ELR (cell line): ENCODE measurements at places on chromosomes 7 and 10.

DNA sequence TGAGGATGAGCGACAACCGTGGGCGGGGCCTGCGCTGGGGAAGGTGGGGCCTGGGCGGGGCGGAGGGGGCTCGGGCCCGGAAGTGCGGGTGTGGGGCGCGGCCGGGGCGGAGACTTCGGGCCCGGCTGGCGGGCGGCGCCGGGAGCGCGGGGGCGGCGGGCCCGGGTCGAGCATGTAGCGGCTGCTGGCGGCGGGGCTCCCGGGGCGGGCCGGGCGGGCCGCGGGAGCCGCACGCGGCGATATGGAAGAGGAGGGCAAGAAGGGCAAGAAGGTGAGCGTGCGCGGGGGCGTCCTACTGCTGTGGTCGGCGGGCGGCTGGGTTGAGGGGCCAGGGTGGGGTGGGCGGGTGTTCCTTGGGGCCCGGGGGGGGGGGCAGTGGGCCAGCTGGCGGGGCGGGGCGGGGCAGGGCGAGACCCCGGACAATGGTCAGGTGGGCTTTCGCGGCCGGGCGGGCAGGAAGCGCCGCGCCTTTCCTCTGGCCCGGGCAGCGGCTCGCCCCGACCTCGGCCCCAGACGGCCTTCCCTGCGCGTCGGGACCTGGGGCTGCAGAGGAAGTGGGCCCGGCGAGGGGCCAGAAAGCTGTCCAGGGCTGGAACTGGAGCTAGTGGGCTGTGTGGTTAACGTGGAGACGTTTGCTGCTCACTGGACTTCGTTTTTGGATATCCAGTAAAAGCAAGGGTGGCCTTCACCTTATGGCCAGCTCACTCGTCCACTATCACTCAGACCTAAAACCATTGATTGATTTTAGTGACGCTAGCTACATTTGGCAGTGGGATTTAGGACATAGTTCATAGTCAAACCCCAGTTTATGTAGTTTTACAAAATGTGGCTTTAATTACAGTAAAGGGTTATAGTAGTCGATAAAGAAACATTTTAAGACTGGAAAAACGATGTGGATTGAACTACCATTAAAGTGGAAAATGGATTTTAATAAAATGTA lies at the start of gene CCM2:
Gene CCM2, plus strand, starts transcription at position 109 of the 940 bp plus-strand sequence. Its CDS starts 133 bp downstream, at position 242.
- peak; percentile 75 for DNase-seq

DNA sequence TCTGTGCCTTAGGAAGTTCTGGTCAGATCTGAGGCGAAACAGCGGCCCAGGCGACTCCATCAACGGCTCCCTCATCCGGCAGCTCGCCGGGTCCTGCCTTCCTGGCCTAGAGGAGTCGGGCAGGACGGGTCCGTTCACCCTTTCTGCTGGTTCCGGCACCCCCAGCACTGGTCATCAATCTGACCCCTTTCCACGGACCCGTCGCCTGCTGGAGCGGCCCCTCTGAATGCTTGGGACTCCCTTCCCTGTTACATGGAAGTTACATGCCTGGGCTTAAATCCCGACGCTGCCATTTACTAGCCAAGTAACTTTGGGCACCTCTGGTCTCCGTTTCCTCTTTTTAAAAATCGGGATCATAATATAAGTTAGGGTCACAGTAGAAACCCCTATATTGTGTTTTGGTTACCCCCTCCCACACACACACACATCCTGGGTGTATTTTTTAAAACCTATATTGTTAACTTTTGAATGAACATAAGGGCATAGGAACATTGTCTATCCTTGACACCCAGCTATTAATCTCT lies 607 bp upstream of the GGCT start:
- no peak for DNase-seq

- no peak for DNase-seq
Observed at GRCh38 chr7:1815051-1815481, 145.0 kb downstream of the ELFN1 start.

DNA sequence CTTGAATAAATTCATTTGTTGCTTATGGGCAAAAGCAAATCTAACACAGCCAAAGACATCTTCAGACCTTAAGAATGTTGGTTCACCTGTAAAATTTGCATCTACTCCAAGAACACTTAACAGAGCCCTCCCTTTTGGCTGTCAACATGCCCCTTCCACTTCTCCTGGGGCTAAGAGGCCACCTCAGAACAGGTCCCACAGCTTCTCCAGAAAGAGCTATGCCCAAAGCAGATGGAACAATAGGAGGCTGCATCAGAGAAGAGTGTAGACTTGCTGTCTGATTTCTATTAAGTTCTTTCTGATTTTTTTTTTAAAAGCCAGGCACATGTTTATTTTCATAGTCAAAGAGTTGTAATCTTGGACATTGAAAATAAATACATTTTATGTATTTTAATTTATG lies 26.1 kb upstream of the TRIL start:
- no peak for DNase-seq

- no peak for DNase-seq
Observed at GRCh38 chr10:124446830-124447750, 2.7 kb downstream of the NKX1-2 start.

- DNase-seq, result no peak
Observed at GRCh38 chr7:27925573-27926201, 185.7 kb downstream of the TAX1BP1 start.

DNA sequence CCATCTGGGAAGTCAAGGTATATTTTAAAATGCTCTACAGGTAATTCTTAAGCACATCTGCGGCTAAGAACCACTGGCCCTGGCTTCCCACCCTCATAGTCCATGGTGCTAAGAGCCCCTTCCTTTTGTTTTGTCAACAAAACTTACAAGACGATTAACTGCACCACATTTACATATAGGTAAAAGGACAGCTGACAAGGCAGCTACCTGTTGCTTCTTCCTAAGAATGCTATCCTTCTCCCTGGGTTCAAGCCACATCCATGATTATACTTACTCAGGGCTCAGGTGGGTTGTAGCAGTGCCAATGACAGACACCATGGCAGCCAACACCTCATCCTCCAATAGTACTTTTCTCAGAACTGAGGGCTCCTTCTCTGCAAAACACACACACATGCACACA lies 16.3 kb downstream of the ZDHHC16 start:
- DNase-seq, result no peak

DNA sequence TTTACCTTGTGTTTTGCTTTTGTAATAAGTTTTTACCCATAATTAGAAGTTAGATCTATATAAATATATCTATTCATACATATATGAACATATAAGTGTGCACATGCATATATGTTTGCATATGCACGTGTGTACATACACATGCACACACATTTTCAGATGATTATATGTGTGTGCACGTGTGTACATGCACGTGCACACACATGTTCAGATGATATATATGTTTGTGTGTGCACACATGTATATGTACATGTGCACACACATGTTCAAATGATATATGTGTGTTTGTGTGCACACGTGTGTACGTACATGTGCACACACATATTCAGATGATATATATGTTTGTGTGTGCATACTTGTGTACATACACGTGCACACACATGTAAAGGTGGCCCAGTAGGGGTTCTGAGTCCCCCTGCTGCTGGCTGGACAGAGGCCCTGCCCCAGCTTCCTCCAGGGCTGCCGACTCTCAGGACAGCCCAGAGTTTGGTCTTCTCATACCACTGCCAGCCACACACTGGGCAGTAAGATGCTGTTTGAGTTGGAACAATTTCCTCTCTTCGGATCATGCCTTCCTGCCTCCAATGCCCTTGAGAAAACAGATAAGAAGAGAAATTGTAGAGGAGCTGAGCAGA lies 252.3 kb upstream of the PPP2R2D start:
- no peak for DNase-seq

- DNase-seq, result no peak
Observed at GRCh38 chr7:29866490-29866930, 60.2 kb downstream of the WIPF3 start.

GRCh38 chr7:107118109-107118900 lies 50.5 kb upstream of the HBP1 start:
- no peak for DNase-seq

DNA sequence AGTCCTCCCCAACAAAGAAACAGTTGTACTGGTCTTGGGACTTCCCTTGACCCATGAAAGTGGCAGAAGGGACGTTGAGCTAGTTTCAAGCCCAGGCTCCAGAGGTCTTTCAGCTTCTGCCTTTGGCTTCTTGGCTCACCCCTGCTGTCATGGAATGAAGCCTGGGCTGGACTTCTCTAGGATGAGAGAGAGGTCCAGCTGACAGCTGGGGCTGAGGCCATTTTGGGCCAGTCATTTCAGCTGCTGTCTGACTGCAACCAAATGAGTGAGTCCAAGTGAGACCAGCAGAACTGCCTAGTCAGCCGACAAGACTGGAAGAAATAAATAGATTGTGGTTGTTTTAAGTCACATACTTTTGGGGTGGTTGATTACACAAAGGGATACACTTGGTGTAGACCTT lies 76.6 kb downstream of the TMEM178B start:
- DNase-seq, result no peak

GRCh38 chr7:119482209-119482608 lies 790.8 kb upstream of the KCND2 start:
- DNase-seq, result peak; percentile 15

DNA sequence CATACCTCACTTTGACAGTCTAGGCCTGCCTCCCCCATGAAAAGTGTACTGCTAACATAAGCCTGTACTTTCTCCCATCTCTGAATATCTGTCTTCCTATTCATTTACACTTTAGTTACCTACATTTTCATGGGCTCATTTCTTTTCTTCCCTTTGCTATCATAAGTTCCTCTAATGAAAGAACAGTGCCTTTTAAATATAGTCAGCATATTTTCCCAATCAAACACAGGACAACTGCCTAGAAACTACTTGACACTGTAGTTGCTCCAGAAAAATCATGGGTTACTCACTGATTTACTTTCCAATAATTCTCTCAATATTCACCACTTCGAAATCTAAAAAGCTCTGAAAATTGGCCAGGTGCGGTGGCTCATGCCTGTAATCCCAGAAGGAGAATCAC lies 2.8 kb upstream of the TAX1BP1 start:
- no peak for DNase-seq

GRCh38 chr7:129947049-129947448 lies 5.7 kb downstream of the UBE2H start:
- DNase-seq, result no peak

GRCh38 chr10:66180581-66181318 lies 745.1 kb upstream of the LRRTM3 start:
- DNase-seq, result peak; percentile 65

GRCh38 chr7:44145969-44146911 lies 5.1 kb upstream of the MYL7 start:
- DNase-seq, result peak; percentile 76

GRCh38 chr7:39888171-39888853 lies 61.7 kb upstream of the CDK13 start:
- no peak for DNase-seq

GRCh38 chr10:77392236-77392721 lies 245.3 kb downstream of the KCNMA1 start:
- DNase-seq, result peak; percentile 84

DNA sequence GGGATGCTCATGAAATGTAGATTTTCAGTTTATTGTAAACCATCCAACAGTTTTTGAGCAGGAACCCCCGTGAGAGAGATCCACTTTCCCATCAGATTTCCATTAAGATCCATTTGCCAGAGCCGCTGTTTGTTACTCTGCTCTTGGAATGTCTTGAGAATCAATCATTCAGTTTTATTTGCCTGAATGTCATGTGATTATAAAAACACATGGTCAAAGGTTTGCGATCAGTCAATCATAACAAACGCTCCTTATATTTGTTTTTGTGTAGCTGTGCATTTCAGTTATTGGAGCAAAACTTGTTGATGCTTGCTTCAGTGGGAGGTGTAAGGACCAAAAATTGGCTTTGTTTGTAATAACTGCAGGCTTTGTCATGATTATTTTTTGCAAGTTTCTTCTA lies 155.8 kb upstream of the RHOBTB1 start:
- DNase-seq, result no peak

DNA sequence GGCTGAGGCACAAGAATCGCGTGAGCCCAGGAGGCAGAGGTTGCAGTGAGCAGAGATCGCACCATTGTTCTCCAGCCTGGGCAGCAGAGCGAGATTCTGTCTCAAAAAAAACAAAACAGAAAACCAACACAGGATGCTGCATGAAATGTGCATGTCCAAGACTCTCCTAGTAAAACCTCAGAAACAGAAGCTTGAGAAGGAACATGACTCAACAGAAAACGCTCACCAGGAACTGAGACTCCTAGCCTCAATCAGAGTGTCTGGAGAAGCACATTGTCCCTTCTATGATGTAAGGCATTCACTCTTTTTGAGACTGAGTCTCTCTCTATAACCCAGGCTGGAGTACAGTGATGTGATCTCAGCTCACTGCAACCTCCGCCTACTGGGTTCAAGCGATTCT lies 168.3 kb downstream of the MYOF start:
- DNase-seq, result no peak

DNA sequence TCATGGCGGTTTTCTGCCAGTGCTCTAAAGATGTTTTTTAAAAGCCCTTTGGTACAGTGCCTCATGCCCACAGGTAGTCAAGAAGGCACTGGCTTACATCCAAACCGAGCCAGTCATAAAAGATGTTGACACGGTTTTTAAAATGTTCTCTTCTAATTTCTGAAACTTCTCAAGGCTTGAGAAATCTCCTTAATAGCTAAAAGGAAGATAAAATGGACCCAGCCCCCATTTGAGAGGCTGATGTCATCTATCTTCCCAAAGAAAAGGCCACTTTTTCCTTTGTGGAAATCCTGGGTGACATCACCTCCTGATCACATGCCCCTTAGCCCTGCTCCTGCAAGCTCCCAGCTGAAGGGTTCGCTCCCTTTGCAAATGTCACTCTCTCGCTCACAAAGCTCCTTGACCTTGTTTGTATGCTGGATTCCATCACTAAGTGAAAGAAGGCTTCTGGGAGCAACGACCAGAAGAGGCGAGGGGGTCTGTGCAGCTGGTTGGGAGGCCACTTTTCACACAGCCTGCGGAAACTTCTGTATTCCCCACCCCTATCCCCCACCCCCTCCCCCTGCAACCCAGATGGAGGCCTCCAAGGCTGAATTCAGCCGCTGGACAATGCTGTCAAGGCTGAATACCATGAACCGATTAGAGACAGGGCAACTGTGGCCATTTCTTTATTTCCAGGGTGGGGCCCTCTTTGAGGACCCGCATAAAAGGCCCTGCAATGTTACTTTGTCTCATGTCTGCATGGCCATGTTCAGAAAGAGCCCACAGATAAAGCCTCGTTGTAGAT lies 122.8 kb downstream of the CUBN start:
- peak; percentile 49 for DNase-seq

GRCh38 chr10:48431871-48432270 lies 125.4 kb downstream of the MAPK8 start:
- no peak for DNase-seq

DNA sequence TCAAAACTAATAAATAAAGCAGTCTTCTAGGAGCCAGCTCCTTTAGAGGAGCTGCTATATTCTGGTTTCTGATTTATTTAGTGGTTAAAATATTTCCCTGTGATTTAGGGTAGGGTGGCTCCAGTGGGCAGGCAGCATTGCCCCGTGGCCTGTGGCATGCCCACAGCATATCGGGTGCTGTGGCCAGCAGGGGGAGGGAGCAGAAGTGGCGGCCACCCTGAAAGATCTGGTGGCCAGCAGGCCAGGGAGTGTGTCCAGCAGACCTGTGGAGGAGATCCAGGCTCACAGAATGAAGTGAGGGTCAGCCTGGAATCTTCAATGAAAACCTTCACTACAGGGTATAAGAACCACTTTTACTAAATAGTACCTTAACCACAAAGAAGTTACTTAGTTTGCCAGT lies 189.2 kb downstream of the TAX1BP1 start:
- DNase-seq, result no peak

GRCh38 chr7:100745184-100745583 lies 11.8 kb downstream of the ZAN start:
- DNase-seq, result peak; percentile 3

GRCh38 chr10:131277969-131278368 lies 33.6 kb downstream of the TCERG1L start:
- DNase-seq, result no peak
